ENCODE measurements at places on chromosomes 11 and 22.

DNA sequence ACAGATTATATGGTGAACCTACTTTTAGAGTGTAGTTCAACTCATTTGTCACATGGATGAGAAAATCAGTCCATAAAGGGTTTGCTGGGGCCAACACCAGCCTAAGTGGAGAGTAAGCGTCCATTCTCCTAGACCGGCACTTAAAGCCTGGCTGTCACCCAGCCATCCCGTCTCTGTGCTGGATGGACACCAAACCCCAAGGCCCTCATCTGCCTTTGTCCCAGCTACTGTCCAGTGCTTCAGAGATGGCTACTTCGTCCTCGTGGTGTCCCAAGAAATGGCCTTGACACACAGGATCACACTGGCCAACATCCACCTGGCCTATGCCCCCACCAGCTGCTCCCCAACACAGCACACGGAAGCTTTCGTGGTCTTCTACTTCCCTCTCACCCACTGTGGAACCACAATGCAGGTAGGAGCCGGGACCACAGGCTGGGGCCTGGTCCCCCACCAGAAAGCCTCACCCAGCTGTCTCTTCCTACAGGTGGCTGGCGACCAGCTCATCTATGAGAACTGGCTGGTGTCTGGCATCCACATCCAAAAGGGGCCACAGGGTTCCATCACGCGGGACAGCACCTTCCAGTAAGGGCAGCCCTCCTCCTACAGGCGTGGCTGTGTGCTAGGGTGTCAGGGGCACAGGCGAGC is 3.5 kb downstream of the ZP1 start:
- no peak for DNase-seq

DNA sequence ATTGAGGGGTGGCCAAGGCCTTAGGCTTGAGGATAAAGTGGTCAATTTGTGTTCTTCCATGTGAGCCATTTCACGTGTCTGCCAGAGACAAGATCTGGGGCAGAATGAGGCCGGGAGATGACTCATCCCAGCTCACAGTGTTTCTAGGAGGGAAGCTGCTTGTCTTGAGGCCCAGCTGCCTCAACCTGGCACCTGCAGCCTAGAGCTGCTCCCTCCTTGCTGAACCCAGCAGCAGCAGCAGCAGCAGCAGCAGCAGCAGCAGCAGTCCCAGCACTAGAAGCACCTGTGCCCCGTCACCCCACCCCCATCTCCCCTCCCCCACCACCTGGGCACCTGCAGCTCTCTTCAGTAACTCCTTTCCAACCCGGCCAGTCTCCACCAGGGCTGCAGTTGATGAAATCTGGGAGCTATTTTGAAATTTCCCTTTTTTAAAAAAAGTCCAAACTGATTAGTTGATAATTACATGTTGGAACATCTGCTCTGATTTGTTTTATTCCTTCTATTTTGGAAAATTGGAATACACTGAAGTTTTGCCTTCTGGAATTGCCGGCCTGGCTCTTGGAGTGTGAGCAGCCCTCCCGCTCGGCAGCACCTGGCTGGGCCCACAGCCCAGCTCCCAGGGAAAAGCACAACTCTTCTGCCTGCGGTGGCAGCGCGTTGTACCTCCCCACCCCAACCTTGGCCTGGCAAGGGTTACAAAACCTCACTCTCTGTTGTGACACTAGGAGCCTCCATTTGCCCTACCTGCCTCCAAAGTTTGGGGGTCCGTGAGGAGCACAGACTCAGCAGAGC is 143.5 kb downstream of the NXPE2 start:
- no peak for DNase-seq

- DNase-seq: no peak
Observed at GRCh38 chr11:68213135-68213515, at the start of gene KMT5B. Gene KMT5B (minus strand): TSS chr11:68213296. CDS start chr11:68190076, 23,220 bp downstream.

GRCh38 chr11:113134626-113135025 is 173.4 kb downstream of the NCAM1 start:
- no peak for DNase-seq

DNA sequence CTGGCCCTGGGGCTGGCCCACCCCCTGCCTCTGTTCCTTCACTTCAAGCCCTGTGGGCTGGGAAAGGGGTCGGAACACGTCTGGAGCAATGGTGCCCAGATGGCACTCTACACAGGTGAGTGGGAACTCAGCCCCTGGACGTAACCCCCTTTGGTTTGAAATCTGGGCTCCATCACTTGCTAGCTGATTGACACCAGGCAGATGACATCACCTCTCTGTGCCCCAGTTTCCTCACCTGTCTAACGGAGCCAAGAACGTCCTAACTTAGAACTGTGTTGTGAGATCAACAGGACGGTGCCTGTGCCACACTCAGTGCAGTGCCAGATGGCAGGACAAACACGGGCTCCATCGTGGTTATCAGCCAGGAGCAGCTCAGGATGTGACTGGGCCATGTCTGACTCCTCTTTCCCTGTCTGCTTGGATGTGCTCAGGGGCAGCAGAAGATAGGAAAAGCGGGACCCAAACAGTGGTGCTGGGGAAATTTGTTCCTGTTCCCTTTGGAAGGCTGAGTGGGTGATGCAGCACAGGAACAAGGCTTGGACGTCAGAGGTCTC is 24.4 kb downstream of the NPTXR start:
- no peak for DNase-seq

GRCh38 chr11:5929571-5930368 is 12.3 kb upstream of the OR56A3 start:
- DNase-seq: no peak

- DNase-seq: no peak
Observed at GRCh38 chr11:83927422-83927821, 641.3 kb upstream of the CCDC90B start.

- DNase-seq: no peak
Observed at GRCh38 chr11:93689240-93689639, 27.8 kb downstream of the CEP295 start.

- no peak for DNase-seq
Observed at GRCh38 chr22:40015358-40015976, 20.7 kb downstream of the FAM83F start.

- DNase-seq: no peak
Observed at GRCh38 chr11:26247340-26247739, 84.6 kb upstream of the ANO3 start.

DNA sequence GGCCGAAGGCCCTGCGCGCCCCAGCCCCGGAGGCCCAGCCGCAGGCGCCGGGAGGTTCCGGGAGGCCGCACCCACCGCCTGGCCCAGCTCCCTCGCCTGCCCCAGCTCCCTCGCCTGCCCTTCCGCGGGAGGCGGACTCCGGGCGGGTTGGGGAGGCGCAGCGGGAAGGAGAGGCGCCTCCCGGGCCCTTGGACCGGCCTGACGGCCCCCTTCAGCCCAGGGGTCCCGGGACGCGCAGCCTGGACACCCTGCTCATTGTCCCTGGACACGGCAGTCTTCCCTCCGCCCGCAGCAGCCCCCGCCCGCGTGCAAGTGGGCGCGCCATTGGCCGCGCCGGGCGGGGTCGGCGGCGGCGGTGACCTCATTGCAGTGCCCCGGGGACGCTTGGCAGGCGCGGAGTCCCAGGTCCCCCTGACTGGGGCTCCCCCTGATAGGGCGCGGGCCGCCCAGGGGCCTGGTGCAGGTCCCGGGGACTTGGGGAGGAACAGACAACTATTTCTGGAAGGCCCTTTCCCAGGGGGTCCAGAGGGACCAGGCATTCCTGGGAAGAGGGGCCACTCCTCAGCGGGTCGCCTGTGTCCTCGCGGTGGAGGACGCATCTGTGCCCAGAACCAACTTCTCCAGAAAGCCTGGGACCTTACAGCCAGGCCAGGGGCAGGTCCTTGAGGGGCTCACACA is 501 bp downstream of the CD151 start:
- no peak for DNase-seq

GRCh38 chr22:29377979-29378378 is 10.4 kb downstream of the AP1B1 start:
- no peak for DNase-seq

DNA sequence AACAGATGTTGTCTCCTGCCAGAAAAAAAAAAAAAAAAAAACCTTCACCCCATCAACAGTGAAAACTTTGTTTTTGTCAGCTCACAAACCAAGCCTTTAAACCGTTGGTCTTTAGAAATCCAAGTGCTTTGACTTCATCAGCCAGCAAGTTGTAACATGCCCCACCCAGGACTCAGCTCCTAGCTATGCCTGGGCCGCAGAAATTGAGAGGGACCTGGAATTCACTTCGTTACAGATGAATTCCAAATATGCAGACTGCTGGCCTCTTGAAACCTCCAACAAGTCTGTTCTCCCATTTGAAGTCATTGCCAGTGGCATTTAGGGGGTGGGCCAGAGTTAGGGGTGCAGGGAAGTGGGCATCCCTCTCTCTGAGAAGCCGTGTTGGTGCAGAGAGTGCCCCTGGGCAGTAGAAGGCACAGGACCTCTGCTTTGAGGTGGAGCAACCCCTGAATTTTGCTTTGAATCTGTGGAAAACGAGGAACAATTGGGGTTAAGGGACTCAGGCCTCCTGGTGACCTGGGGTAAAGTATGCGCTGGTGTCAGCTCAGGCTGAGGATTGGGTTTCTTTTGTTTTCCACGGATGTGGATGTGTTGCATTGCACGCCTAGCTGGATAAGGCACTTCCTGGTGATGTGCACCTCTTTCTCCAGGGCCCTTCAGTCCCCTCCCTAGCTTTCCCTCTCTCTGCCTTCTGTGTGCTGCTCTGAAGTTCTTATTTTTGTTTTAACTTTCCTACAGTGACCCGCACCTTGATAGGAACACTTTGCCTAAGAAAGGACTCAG is 109.5 kb downstream of the DBX1 start:
- no peak for DNase-seq

GRCh38 chr11:130783323-130783722 is 133.0 kb downstream of the SNX19 start:
- no peak for DNase-seq

GRCh38 chr11:98289617-98290263 is 731.0 kb upstream of the CNTN5 start:
- no peak for DNase-seq

- no peak for DNase-seq
Observed at GRCh38 chr11:100574894-100575769, 112.0 kb upstream of the ARHGAP42 start.

Data from omental fat pad (tissue), 4 donors.